ENCODE measurements at places on chromosomes 4 and X.

GRCh38 chr4:121041307-121042090 lies 30.8 kb downstream of the NDNF start:
- no peak for DNase-seq

- DNase-seq: no peak
Measured at GRCh38 chr4:147730333-147730732, 1.6 kb upstream of the ARHGAP10 start.

DNA sequence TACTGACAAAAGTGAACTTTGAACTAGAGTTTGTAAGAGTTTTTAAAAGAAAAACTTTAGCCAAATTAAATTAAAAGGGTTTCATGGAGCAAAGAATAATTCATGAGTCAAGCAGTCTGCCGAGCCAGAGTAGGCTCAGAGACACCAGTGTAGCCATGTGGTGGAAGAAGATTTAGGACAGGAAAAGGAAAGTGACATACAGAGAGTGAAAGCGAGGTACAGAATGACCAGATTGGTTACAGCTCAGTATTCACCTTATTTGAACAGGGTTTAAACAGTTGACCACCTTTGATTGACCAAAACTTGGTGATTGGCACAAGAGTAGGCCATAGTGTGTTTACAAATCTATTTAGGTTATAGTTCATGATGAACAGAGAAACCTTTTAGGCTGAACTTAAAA lies 377.8 kb downstream of the KLHL4 start:
- no peak for DNase-seq

- no peak for DNase-seq
Measured at GRCh38 chr4:170414961-170415360, 325.2 kb upstream of the AADAT start.

DNA sequence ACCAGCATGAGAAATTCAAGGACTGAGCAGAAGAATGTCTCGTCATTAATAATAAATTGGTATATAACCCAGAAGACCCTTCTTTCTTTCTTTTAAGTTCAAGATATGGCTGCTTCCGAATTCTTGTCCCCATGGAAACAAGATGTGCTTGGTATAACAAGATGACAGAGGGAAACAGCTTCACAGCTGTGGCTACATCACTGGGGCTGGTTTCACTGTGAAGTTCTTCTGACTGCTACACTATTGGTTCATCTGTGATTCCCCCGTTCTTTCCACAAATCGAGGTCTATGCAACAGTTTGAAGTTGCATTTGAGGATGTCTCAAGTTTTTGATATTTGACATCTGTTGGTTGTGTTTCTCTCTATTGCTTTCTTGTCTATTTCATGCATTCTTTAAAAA lies 12.3 kb upstream of the DTHD1 start:
- DNase-seq: no peak

All from heart left ventricle (tissue), 16 donors.